ENCODE measurements at places on chromosomes 2 and 18. TPM values are rescaled to one million over a fixed set of nuclear protein-coding genes. Genes with fewer than 3 reads are reported as not detected.

The SH3YL1 gene
- 37.5 TPM for polyA plus RNA-seq

The SNTG2 gene
- polyA plus RNA-seq: 0.97 TPM

The POTEC gene
- polyA plus RNA-seq: not detected

The FAM110C gene
- 6.9 TPM for polyA plus RNA-seq

DNA sequence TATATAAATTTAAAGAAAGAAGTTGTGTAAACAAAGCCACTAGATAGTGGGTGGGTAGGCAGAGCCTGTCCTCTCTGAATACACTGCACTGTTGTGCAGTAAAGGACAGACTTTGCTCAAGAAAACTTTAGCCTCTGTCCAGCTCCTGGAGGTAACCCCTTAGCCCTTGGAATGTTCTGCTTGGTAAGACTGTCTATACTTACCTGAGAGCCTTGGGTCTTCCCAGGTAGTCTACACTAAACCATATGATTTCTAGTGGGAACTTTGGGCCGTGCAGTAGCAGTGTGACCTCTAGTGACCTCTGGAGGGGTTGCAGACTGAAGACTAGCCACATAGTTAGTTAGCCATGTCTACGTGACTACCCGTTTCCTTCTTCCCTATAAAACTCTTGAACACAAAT is 678.3 kb upstream of the NRXN1 start:
- H3K36me3 ChIP-seq: no peaks in the 10 kb centered on the region
- no peaks in the 10 kb centered on the region for H3K27me3 ChIP-seq
- no peak for DNase-seq
- H3K4me3 ChIP-seq: no peak overlapping the region

GRCh38 chr2:8850845-8851487 is 13.6 kb upstream of the KIDINS220 start:
- H3K4me1 ChIP-seq: no peaks in the 10 kb centered on the region
- no peaks in the 10 kb centered on the region for H3K36me3 ChIP-seq
- DNase-seq: no peak
- H3K27ac ChIP-seq: no peak overlapping the region
- H3K4me3 ChIP-seq: no peak overlapping the region

GRCh38 chr2:181036848-181037603 is 56.6 kb downstream of the UBE2E3 start:
- DNase-seq: no peak
- H3K27ac ChIP-seq: no peak overlapping the region
- H3K4me1 ChIP-seq: no peaks in the 10 kb centered on the region
- H3K27me3 ChIP-seq: peaks cover 3% of the 10 kb centered on the region
